ENCODE measurements at places on chromosomes 5 and 9. TPM values are rescaled to one million over a fixed set of nuclear protein-coding genes. Genes with fewer than 3 reads are reported as not detected.

DNA sequence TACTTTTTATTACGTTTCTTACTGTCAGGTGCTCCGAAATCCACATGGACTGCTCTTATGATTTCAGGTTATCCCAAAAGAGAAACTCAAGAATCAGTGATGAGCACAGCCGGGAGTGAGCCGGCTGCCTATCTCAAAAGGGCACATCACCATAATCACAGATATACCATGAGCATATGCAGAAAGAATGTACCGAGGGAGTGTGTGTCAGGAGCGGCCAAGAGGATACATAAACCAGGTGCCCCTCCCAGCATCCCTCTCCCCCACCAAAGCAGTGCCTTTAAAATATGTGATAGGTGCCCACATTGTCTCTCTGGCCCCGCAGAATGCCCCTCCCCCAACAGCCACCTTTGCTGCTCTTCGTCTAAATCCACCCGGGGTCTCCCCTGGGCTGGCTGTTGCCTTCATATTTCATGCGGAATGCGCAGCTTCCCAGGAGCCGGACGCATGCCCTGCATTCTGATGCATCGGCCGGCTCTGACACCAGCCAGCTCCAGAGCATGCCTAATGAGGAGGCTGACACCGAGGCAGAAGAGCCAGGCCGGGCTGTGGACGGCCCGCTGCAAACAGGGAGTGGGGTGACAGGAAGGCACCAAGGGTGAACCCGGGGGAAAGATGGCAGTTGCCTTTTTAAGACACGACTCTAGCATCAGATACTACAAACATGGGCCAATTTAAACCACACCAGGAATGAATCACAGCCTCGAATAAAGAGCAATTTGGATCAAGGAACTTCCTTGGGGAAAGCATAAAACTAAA is 652.3 kb downstream of the BNC2 start:
- no peaks in the 10 kb centered on the region for H3K27me3 ChIP-seq
- H3K27ac ChIP-seq = no peak overlapping the region
- H3K4me3 ChIP-seq = no peak overlapping the region
- H3K4me1 ChIP-seq = no peaks in the 10 kb centered on the region
- no peaks in the 10 kb centered on the region for H3K36me3 ChIP-seq

DNA sequence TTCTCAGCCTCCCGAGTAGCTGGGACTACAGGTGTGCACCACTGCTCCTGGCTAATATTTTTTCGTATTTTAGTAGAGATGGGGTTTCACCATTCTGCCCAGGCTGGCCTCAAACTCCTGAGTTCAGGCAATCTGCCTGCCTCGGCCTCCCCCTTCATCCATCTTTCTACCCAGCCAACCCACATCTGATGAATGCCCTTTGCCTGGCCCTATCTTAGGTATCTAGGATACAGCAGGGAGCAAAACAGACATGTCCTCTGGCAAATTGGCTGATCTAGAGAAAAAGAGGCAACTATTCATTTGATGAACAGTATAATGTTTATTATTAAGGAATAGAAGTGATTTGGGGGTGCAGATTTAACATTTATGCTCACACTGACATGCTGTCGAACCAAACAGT is 123.0 kb downstream of the TRIO start:
- H3K4me1 ChIP-seq = peaks cover 53% of the 10 kb centered on the region
- H3K36me3 ChIP-seq = no peaks in the 10 kb centered on the region
- H3K27me3 ChIP-seq = no peaks in the 10 kb centered on the region

- H3K4me3 ChIP-seq = no peak overlapping the region
- H3K36me3 ChIP-seq = no peaks in the 10 kb centered on the region
- no peak overlapping the region for H3K27ac ChIP-seq
- H3K4me1 ChIP-seq = no peaks in the 10 kb centered on the region
Observed at GRCh38 chr5:16588434-16589214, 28.2 kb downstream of the RETREG1 start.

- H3K36me3 ChIP-seq = no peaks in the 10 kb centered on the region
- H3K4me1 ChIP-seq = peaks cover 17% of the 10 kb centered on the region
- no peak for DNase-seq
- H3K4me3 ChIP-seq = no peak overlapping the region
- no peaks in the 10 kb centered on the region for H3K27me3 ChIP-seq
- H3K27ac ChIP-seq = peak overlapping the region; percentile 96
Observed at GRCh38 chr9:14317667-14318320, 3.9 kb upstream of the NFIB start.

The SLIT3 gene
- total RNA-seq = 2.0 TPM

DNA sequence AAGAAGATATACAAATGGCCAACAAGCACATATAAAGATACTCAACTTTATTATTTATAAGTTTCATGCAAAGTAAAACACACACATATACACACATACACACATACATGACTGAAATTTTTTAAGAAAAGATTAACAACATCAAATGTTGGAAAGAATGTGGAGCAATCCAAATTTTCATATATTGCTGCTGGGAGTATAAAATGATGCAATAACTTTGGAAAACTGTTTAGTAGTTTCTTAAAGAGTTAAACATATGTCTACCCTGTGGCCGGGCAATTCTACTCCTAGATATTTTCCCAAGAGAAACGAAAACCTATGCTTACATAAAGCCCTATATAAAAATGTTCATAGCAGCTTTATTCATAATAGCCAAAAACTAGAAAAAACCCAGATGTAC is 99.8 kb upstream of the NR4A3 start:
- peaks cover 1% of the 10 kb centered on the region for H3K4me1 ChIP-seq
- no peak overlapping the region for H3K27ac ChIP-seq
- H3K4me3 ChIP-seq = no peak overlapping the region
- no peak for DNase-seq
- H3K27me3 ChIP-seq = 0 out of 2 replicates have a peak, but pooled peaks cover 2% of the 10 kb centered on the region
- H3K36me3 ChIP-seq = no peaks in the 10 kb centered on the region

The ABLIM3 gene
- total RNA-seq = 0.33 TPM

DNA sequence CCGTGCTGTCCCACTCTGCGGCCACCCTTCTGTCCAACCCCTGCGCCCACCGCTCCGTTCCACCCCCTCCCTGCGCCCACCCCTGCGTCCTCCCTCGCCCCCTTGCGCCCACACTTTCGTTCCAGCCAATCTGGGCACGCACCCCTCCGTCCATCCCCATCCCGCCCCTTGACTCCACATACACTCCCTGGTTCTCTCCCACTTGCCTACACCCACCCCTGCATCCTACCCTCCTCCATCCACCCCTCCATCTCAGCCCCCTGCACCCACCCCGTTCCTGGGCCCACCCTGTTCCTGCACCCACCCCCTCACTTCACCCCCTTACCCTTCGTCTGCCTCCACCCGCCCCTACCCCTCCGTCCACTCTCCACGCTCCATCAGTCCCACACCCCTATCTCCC is 7.0 kb downstream of the ADAMTS13 start:
- H3K36me3 ChIP-seq = no peaks in the 10 kb centered on the region
- no peaks in the 10 kb centered on the region for H3K27me3 ChIP-seq
- H3K4me1 ChIP-seq = no peaks in the 10 kb centered on the region
- H3K4me3 ChIP-seq = no peak overlapping the region
- no peak for DNase-seq
- no peak overlapping the region for H3K27ac ChIP-seq

- H3K36me3 ChIP-seq = no peaks in the 10 kb centered on the region
- no peaks in the 10 kb centered on the region for H3K27me3 ChIP-seq
- no peak overlapping the region for H3K4me3 ChIP-seq
- H3K27ac ChIP-seq = no peak overlapping the region
- H3K4me1 ChIP-seq = no peaks in the 10 kb centered on the region
Observed at GRCh38 chr9:77392328-77392727, 215.0 kb downstream of the VPS13A start.

- DNase-seq = no peak
- H3K4me1 ChIP-seq = 0 out of 2 replicates have a peak, but pooled peaks cover 3% of the 10 kb centered on the region
- no peak overlapping the region for H3K4me3 ChIP-seq
- H3K36me3 ChIP-seq = no peaks in the 10 kb centered on the region
Observed at GRCh38 chr9:72601615-72602014, 80.2 kb downstream of the TMC1 start.
